ENCODE measurements at places on chromosomes 5 and 9.

- DNase-seq, result no peak
Measured at GRCh38 chr9:126886034-126886822, 25.8 kb downstream of the ZBTB34 start.

- no peak for DNase-seq
Measured at GRCh38 chr5:124395287-124395686, 351.2 kb downstream of the ZNF608 start.

DNA sequence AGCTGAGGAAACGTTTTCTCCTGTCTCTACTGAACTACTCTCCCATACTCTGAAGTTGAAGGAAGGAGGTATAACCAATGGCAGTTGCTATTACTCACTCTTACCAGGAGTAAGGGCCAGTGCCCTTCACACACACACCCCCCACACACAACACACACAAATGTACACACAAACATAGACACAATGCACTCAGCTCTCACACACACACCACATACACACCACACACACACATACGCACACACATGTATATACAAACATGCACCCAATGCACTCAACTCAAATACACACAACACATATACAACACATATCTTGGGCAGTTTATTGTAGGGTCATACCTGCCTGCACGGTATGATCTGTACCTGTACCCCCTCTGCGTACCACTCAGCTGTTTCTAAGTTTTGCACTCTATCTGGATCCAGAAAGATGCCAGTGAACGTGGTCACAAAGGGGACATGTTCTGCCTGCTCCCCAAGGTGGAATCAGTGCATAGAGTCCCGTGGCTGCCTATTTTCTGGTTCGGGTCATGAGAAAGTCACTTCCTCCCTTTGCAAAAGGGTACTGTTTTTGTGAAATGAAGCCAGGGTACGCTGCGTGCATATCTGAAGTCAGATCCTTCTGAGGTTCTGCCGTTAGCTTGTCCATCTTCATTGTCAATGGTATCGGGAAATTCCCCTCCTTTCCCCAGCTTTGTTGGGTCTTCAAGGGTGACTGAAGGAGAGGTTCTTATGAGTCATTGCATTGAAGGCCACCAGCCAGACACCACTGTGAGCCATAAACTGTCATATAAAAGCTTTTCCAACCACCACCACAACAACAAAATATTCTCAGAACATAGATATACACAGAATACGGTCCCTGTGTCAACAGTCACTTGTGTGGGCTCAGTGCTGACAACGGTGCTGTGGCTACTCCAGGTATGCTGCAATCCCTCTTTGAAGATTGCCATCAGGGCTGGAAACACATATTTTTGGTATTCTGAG lies 131.9 kb downstream of the UGCG start:
- no peak for DNase-seq

DNA sequence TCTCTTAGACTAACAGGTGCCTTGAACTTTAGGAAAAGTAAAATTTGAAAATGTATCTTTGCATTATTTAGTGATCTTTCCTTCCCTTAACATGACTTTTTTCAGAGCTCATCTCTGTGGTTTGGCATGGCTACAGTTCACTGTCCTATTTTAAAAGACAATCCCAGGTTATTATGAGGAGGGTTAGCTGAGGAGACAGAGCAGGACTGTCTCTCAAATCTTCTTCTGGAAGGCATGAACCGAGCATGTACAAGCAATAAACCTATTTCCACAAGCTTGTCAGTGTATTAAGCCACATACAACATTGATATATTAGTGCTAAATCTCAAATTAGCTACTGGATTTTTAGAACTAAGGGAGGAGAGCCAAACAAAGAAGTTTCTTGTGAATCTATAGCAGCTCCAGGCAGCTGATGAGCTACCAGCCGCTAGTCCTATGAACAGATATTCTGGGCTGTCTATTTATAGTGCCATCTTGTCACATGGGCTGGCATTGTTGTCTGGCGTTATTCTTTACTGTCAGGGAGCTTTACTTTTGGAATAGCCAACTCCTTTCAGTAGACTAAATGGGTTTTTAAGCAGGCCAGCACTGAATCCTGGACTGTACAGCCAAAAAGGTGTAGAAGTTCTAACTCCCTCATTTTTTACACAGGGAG lies 171.2 kb upstream of the ACTBL2 start:
- DNase-seq, result no peak

DNA sequence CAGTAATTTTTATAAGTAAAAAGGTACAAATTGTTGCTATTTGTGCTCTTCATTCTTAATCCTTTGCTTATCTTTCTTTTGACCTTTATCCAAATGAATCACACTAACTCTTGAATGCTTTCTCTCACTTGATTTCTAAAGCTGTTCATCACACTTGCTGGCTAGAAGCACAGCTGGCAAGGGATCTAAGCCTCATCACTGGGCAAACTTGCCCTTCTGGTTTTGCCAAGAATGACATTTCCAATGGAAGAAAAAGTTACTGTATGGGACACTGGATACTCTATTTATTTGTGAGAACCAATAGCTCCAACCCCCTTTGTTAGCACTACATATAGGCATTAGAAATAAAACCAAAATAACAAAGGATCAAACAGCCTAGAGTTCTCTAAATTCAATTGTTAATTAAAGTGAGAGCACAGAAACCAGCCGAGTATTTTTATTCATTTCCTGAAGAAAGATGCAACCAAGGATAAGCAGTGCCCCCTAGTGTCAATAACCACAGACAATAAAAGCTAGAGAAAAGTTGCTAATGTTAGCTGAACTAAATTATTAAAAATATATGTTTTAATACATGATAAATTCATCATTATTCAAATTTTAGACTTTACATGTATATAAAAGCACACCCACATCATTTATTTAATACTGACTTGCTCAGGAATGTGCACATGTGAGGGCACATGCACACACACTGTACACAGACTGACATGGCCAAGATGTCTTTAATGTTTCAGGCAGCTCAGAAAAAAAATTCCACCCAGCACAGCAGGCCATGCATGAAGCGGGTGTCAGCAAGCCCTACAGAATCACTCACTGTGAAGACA lies 59.8 kb upstream of the POU5F2 start:
- DNase-seq, result no peak

DNA sequence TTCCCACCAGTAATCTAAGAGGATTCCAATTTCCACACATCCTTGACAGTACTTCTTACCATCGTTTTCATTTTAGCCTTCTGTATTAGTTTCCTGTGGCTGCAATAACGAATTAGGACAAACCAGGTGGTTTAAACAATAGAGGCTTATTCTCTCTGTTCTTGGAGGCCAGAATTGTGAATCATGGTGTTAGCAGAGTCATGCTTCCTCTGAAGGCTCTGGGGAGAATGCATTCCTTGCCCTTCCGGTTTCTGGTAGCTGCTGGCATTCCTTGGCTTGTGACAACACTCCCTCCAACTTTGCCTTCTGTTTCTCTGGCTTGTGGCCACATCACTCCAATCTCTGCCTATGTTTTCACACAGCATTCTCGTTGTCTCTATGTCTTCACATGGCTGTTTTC lies 23.5 kb downstream of the RIGI start:
- DNase-seq, result no peak

GRCh38 chr9:36031774-36032555 lies 4.7 kb upstream of the RECK start:
- DNase-seq, result no peak

GRCh38 chr9:80552931-80553330 lies 981.2 kb downstream of the TLE4 start:
- DNase-seq, result no peak

- DNase-seq, result no peak
Measured at GRCh38 chr9:105171589-105171988, 72.9 kb upstream of the SLC44A1 start.

- no peak for DNase-seq
Measured at GRCh38 chr9:132994410-132995120, 16.1 kb downstream of the GFI1B start.

GRCh38 chr5:105632043-105632442 lies 2038.7 kb downstream of the EFNA5 start:
- DNase-seq, result no peak

DNA sequence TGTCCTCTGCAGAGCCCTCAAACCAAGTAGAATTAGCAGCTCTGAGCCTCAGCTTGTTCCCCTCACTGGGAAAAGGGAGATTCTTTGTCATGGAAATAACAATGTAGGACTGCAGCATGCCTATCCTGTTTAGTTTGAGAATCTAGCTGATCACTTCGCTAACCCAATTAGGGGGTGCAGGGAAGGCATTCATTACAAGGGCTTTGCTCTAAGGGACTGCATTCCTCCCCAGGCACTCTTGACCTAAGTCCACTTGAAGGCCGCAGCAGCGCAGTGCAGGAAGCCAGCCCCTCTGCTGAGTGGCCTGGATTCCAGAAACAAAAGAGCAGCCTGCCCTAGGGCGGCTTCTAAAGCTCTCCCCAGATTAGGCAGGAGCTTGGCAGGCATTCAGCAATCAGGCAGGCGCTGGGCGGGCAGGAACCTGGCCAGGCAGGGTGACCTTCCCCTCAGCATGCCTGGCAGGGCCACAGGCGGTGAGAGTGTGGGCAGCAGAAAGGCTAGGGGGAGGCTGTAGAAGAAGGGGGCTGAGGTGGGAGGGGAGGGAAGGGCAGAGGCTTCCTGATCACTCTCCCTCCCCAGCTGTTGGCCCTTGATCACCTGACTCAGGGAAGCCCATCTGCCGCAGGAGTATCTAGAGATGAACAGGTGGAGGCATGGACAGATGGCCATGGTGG lies 24.8 kb downstream of the CCNJL start:
- DNase-seq, result no peak

DNA sequence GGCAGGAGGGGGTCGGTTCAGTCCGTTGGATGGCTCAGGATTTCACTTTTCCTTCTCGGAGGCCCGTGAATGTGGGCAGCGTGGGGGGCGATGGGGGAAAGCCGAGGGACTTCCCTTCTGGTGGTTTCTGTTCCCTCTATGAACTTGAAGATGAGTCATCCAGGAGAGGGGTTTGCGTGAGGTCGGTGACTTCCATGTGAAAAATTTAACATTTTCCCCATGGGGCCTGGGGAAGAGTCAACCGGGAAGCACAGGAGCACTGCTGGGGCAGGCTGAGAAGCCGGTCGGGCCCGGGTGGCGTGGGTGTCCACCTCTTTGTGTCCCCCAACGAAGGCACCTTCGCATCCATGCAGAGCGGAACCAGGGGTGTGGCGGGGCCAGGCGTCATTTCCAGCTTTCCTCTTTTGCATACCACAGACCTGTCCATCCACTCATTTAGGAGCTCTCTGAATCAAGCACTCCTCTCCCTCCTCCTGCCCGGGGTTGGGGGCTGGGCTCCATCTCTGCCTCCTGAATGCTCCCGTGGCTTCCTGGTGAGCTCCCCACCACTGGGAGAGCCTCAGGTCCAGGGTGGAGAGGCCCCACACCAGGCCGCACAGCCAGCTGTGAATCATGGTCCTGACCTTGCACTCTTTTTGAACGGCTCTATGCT lies 68.4 kb downstream of the ANKRD33B start:
- no peak for DNase-seq

GRCh38 chr5:104146652-104147051 lies 584.1 kb upstream of the NUDT12 start:
- no peak for DNase-seq

- DNase-seq, result no peak
Measured at GRCh38 chr9:92618633-92619225, 51.2 kb downstream of the IPPK start.

DNA sequence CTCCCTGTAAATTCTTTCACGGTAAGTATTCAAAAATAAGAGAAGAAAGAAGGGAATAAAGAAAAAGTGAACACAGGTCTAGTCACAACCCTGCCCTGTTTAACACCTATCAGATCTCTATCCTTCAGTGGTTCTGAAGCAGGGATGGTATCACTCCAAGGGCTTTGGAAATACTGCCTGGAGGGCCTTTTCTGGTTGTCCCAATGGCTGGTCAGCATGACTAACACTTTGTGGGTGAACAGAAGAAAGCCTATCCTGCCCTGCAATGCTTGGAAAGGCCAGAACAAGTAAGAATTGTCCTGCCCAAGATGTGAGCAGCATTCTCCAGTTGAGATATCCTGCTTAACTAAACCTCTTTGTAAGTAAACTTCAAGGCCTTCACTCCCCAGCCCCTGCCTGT lies 124.9 kb downstream of the TMEM167A start:
- no peak for DNase-seq

DNA sequence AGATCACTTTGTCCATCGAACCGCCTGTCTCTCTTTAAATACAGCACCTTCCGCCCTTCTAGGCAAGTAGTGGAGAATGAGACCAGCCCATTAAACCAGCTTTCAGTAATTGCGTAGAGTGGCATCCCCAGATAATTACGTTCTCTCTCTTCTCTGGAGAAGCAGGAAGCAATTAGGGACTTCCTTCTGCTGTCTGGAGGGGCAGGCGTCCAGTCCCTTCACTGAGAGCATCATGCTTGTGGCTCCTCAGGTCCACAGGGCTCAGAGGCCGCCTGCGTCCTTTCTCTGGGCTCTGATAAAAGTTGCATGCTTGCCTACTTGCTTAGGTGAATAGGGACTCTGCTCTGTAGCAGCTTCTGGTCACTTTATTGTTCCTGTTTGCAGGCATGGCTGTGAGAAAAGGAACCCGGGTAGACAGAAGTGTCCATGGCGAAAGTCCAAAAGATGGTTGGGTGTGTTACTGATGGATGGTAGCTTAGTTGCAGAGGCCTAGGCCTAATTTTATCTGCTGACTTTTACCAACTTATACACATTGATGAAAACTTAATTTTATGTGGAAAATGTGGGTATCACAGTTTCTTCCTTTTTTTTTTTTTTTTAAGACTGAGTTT lies 299.1 kb upstream of the PANK3 start:
- no peak for DNase-seq

- DNase-seq, result no peak
Measured at GRCh38 chr5:473551-474192, 30.7 kb downstream of the EXOC3 start.

DNA sequence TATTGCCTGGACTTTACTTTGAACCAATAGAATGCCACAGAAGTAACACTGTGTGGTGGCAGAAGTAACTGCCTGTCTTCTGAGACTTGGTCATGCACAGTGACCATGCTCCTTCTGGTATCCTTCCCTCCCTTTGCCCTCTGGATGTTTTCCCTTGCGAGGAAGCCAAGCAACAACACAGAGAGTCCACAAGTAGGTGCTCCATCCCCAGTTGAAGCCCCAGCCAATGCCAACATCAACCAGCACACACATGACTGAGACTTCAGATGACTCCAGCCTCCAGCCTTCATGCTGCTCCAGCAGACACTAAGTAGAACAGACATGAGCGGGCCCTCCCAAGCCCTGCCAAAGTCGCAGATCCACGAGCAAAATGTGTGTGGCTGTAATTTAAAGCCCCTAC lies 129.6 kb downstream of the EPB41L4A start:
- no peak for DNase-seq

DNA sequence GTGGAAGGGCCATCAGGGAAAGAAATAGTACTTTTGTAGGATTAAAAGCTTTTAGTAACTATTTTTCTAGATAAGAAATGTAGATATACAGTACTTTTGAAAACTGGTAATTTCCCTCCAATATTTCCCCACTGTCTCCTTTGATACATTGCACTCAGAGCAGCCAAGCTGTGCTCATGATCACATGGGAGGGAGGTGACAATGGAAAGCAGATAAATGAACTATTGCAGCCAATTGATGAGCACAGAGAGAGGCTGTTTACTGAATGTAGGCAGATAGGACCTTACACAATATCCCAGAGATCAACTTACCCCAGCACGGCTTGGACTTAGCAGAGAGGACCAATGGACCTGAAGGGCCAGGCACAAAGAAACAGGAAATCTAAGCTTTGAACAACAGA lies 178.0 kb upstream of the NREP start:
- no peak for DNase-seq

All from activated naive CD4-positive, alpha-beta T cell (primary cell).